Stimulated activated CD4-positive, alpha-beta T cell treated with anti-CD3 and anti-CD28 coated beads, Interleukin-1b, Interleukin-23, amount 100 ng/mL, for 1 hour (primary cell): ENCODE measurements at places on chromosomes 12 and 14.

GRCh38 chr12:39061576-39061975 is 156.2 kb upstream of the CPNE8 start:
- DNase-seq = no peak

DNA sequence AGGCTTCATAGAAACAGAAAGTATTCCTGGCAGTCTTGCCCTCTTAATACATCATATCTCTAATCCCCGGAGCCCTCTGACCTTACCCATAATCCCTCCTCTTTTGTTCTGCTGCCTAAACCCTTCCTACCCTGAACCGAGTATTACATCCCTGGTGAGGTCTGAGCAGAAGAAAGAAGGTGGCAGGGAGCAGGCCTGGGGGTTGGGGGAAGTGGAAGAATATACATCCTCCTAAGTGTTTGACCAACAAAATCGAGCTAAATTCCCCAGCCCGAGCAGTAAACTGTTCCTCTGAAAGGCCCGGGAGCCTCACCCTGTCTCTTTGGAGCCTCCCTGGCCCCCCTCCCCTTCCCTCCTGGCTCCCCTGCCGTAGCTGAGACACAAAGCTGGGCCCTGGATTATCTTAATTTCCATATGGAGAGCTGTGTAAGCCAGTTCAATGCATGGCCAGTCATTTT is 192.6 kb upstream of the LHX5 start:
- DNase-seq = no peak

DNA sequence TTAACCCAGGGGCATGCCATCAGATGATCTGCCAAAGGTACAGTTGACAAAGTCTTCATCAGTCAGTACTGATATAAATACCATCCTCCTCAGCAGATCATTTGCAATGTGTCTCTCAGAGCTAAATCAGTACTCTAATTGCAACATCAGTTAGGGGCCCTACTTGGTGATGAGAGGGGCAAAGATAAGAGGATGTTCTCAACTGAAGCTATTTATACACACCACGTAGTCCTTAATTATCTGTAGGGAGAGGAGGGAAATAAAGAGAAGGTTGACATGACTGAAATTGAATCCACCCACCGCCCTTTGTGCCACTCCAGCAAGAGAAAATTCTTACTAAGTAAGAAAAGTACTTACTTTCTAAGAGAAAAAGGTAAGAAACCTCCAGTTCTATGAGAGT is 157.8 kb upstream of the NUDT4 start:
- DNase-seq = no peak

DNA sequence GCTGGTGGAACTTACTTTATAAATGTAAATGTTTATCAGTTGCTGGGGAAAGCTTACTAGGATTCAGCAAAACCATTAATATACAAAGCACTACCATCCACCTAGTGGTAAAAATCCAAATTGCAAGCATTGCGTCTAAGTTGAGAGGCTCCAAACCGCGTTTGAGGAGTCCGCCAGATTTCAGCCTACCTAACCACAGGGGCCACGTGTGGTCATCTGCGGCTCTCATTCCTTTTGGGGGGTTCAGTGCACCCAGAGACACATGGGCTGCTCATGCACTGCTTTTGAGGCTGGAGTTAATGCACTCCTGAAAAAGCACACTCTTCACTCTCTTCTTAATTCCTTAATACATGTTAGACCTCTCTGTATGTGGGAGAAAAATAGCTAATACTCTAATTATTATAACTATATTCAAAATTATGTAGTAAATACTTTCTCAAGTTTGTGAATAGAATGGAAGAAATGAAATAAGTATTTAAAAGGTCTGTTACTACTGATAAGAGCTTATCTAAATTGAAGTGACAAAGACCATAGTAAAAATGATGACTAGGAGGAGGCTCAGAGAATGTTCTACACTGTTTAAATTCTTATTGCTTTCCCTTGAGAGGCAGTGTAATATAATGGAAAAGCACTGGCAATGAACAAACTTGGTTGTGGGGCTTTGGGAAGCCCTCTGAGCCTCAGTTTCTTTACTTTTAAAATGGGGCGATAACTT is 41.4 kb upstream of the MANSC4 start:
- DNase-seq = no peak

DNA sequence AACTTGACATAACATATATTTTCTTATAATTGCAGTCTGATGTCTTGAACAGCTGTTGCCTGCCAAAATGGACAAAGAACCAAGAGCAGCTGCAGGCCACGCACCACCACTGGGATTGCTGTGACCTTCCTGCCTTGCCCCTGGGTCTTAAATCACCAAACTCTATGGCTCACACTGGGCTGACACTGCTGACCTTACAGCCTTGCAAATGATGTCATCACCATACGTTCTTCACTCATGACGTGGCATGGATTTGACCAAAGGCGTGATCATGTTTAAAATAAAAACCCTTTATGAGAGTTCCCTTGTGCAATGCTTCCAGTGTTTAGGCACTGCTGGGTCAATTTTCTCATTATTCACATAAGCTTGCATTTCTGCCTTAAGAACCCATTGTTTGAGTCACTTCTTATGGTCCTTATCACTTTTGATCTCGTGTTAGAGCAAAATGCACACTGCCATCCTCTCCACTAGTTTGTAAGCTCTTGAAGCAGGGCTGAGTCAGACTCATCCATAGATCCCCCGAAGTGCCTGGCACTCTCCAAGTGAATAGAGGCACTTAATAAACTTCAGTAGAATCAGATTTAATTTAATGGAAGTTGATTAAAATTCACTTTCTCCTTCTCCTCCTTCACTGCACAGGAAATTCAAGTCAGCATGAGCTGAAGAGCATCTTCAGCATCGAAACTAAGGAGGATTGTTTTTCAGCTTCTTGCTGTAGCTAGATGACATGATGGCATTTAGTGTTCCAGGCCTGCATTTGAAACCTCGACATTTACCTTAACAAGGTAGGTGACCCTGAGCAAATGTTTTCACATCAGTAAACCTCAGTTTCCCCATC is 132.4 kb upstream of the PZP start:
- DNase-seq = no peak

GRCh38 chr12:128180166-128180565 is 86.8 kb upstream of the TMEM132C start:
- no peak for DNase-seq

- no peak for DNase-seq
These were observed 612 bp downstream of the TRAPPC6B start for GRCh38 chr14:39169541-39169900.

DNA sequence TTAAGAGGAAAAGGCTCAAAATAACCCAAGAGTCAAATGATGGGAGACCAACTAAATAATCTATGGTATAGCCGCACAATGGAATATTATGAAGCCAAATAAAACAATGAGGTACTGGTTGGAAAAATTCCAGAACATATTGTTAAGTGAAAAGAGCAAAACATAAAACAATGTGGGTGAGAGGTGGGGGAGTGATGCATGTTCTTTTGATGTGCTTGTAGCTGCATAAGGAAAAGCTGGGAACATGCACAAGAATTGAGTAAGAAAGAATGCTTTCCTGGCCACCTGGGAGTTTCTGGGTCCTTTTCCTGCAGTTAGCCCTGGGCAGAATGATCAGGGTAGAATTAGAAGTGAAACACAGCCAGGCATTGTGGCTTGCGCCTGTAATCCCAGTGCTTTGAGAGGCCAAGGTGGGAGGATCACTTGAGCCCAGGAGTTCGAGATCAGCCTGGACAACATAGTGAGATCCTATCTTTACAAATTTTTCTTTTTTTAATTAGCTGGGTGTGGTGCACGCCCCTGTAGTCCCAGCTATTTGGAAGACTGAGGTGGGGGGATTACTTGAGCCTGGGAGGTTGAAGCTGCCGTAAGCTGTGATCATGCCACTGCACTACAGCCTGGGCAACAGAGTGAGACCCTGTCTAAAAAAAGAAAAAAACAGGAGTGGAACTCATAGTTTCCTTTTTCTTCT is 7.9 kb downstream of the ABCB9 start:
- no peak for DNase-seq

- no peak for DNase-seq
These were observed 463.9 kb upstream of the TBX3 start for GRCh38 chr12:115147916-115148315.

DNA sequence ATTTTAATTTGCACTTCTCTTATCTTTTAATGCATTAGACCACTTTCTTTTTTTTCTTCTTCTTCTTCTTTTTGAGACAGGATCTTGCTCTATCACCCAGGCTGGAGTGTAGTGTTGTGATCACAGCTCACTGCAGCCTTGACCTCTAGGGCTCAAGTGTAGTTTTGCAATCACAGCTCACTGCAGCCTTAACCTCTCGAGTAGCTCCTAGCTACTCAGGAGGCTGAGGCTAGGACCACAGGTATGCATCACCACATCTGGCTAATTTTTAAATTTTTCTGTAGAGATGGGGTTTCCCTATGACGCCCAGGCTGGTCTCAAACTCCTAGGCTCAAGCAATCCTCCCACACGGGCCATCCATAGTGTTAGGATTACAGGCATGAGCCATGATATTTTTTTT is 12.7 kb downstream of the TMED8 start:
- DNase-seq = no peak

DNA sequence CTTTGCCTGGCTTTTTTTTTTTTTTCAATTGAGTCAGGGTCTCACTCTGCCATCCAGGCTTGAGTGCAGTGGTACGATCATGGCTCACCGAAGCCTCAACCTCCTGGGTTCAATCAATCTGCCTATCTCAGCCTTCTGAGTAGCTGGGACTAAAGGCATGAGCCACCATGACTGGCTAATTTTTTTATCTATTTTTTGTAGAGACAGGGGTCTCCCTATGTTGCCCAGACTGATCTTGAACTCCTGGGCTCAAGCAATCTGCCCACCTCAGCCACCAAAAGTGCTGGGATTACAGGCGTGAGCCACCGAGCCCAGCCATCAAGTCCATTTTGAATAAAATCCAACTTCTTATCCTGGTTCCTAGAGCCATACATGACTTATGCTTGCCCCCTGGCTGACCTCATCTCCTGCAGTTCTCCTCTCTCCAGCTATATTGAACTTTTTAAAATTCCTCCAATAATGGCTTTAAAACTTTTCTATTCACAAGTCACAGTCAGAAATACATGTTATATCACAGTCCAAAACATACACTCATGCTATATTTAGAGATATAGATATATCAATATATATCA is 10.4 kb upstream of the RND1 start:
- no peak for DNase-seq

- no peak for DNase-seq
These were observed 110.2 kb downstream of the VCPKMT start for GRCh38 chr14:50006141-50006540.

DNA sequence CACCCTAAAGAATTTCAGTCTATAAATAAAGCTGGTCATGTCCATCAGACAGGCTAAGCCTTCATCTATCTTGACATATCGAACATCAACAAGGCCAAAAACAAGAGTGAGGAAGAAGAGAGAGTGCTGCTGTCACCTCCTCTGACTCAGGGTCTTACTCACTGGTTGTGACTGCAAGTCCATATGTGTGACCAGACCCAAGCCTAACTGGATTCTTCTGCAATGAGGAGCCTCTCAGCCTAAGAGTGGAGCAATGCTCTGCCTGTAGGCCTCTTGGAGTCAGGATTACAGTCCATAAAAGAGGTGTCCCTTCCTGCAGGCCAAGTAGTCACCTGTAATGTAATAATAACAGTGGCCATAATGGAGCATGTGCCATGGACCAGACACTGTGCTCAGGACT is 121.2 kb upstream of the SLC35F4 start:
- no peak for DNase-seq

DNA sequence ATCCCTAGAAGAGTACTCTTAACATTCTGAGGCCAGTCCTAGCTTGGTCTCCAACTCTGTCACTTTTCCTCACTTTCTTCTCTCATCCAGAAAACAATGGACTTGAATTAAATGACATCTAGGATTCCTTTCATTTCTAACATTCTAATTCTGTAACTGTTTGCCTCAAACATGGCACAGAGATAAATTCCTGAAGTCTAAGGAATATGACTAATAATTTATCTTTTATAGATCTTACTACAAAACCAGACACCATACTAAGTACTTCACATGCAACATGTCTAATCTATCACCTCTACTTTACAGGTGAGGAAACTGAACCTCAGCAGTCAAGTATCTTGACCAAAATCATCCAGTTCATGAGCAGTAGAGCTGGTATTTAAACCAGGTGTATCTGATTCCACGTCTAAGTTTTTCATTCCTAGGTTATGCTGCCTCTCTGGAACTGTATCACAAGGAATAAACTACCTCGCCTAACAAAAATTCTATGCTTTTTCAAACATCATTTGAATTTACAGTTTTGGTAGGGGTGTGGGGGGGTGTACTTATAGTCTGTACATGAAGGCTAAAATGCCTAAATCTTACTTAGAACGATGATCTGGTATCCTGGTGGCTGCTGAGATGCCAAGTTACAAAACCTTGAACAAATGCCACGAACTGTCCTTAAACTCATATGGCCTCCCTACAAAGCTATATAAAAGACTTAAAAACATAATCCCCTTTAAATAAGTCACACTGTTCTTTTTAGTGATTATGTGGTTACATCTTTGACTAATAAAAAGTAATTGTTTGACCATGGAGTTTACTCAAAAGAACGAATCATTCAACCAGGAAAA is 41.6 kb downstream of the ATXN2 start:
- no peak for DNase-seq

GRCh38 chr14:23377573-23378563 is 1.0 kb downstream of the CMTM5 start:
- no peak for DNase-seq

- DNase-seq = no peak
These were observed 1.2 kb upstream of the IFT81 start for GRCh38 chr12:110122929-110123328.

- DNase-seq = no peak
These were observed 204.2 kb upstream of the PLXNC1 start for GRCh38 chr12:93944201-93944600.

GRCh38 chr14:96847451-96847850 is 50.3 kb downstream of the VRK1 start:
- DNase-seq = no peak

DNA sequence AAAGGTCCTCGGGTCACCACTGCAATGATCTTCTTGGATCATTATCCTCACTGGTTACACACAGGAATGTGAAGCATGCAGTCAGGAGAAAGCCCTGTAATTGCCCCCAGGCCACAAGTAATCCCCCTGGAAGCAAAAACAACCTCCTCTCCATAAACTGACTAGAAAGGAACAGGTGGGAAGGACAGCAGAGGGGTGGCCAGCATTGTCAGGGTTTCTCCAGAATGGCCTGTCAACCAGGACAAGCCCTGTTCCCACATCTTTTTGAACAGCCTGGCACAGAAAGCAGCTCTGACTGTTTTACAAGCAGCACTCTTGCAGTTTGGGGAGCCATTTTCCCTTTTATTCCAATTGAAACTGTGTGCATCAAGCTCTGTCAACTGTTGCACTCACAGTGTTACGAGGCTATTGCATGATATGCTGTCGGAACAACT is 36.1 kb downstream of the TMCC3 start:
- DNase-seq = no peak

GRCh38 chr14:89027097-89027740 is 202.8 kb downstream of the TTC8 start:
- DNase-seq = no peak

- no peak for DNase-seq
These were observed 128.1 kb upstream of the AMIGO2 start for GRCh38 chr12:47207829-47208248.
